ENCODE measurements at places on chromosomes 1 and 21. TPM values are rescaled to one million over a fixed set of nuclear protein-coding genes. Genes with fewer than 3 reads are reported as not detected.

Gene DUSP12
- total RNA-seq, result 26.6 TPM

Gene ATAD3C
- total RNA-seq, result 0.56 TPM

Gene FCGR1A
- not detected for total RNA-seq

Gene SLC25A24
- total RNA-seq, result 25.6 TPM

Gene AIM2
- total RNA-seq, result 11.6 TPM

Gene PGLYRP4
- total RNA-seq, result not detected

Gene EPHB2
- not detected for total RNA-seq

Gene DIO1
- not detected for total RNA-seq

Gene CR2
- total RNA-seq, result not detected

Gene CLCN6
- 15.2 TPM for total RNA-seq

Gene CHRNB2
- not detected for total RNA-seq

Gene SPRR2B
- total RNA-seq, result not detected

Gene SSBP3
- 140 TPM for total RNA-seq

Gene KCNE2
- not detected for total RNA-seq
